ENCODE measurements at places on chromosomes 4 and X.

DNA sequence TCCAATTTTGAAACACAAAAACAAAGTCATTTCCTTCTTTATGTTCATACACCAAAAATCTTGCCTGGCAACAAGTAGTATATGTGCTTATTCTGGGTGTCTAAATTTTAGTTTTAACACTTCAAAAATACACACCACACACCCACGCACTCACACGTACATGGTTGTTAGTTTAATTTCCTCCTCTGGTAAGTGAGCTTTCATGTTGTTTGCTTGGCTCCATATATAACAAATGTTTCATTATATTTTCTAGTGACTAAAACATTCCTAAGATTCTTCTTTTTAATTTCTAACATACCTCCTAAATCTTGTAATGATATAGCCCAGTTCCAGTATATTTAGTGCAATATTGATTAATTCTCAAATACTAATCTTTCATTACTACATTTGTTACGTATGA lies 80.9 kb downstream of the PRDM5 start:
- peak; percentile 61 for DNase-seq

DNA sequence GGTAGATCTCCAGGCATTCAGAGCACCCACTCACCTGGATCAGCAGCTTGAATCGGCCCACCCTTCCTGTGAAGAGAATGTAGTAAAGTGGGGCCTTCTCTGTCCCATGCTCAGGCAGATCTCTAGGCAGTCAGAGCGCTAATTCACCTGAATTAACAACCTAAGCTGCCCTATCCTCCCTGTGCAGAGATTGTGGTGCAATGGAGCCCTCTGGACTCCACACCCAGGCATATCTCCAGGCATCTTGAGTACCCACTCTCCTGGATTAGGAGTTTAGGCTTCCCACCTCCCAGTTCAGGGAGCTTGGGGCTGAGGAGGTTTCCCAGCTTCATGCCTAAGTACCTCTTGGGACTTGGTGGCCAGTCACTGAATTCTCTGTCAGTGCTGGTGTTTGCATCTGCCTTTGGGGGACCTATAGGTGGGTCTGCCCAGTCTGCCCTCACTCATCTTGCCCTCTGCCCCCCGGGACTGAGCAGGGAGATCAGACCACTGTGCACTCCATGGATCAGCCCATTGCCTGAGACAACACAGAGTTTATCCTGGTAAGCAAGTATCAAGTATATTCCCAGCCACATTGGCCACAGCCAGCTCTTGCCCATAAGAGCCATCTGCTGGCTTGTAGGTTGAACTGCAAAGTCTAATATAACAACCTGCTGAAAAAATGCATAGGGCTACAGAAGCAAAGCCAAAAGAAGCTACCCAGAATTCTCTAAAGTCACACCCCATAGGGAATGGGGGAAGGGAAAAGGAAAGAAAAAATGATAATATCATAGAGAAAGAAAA lies 372.9 kb downstream of the KLHL13 start:
- DNase-seq = no peak

DNA sequence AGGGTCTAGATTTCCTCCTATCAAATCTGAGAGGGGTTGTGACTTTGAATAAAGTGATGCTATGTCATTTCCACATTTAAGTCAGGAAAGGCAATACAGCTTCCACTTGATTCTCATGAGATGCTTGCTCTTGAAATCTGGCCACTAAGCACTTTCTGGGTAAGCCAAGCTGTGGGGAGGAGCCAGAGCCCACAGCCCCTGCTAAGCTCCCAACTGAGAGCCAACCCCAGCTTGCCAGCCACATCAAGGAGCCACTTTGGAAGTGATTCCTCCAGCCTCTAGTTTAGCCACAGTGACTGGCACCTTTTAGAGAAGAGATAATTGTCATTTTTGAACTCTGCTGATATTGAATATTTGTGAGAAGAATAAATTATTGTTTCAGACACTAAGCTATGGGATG lies 1441.5 kb upstream of the IGFBP7 start:
- DNase-seq = no peak

DNA sequence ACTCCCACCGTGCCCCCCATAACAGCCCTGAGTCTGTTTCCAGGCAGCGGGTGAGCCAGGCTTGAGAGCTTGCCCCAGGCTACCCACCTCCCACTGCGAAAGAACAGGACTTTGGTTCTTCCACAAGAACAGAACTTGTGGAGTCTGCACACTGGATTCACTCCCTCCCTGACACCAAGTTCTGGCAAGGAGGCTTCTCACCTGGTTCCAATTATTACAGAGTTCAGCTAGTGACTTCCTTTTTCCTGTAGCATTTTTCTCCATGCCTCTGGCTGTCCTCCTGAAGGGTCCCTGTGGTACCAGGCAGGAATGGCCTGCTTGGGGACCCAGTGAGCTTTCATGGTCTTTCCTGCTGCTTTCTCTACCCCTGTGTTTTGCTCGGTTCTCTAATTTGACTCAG lies 208.6 kb upstream of the SFRP2 start:
- peak; percentile 47 for DNase-seq

DNA sequence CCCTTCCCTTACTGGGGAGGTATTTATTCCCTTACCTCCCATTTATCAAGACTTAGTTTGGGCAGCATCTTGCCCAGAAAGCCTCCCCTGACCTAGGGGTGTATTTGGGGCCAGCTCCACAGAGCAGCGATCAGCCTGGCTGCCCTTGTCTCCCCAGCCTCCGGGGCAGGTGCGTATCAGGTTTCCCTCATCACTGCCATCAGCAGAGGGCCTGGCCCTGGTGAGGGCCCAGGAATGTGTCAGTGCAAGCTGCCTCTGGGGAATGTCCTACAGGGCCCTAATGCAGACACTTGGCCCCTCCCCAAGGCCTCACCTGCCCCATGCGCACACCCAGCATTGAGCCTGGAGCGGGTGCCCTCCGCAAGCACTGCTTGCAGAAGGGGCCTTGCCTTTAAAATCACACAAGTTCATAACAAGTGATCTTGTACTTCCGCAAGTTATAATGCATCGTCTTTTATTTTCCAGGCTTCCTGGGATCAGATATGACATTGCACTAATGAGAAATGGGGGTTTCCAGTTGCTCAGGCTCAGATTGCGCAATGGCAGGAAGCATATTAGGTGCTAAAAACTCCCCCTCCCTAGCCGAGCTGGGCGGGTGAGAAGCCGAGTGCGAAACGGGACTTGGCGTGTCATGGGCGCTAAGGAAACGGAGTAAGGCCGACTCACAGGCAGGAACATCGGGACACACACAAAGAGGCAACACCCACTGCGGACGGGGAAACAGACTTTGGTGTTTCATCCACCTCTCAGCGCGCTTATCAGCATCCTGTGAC lies 25.4 kb upstream of the AFAP1 start:
- DNase-seq = peak; percentile 53

- DNase-seq = no peak
These were observed 24.0 kb downstream of the RBMX start for GRCh38 chrX:136856551-136856950.

DNA sequence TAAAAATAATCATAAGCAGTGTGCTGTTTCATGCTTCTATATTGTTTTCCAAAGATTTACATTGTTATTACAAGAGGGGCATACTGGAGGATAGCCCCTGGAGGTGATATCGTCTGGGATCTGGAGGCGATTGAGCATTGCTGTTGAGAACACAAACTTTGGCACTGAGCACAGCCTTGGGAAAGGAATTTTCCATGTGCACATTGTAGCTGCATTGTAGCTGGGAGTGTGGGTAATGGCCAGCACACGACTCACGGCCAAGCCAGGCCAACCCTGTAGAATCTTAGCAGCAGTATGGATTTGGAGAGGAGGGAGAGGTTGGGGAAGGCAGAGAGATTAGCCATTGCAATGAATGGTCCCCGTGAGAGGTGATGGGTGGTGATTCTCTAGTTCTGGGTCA lies 121.9 kb downstream of the SMIM20 start:
- no peak for DNase-seq

GRCh38 chr4:121666091-121666679 lies 30.6 kb downstream of the ANXA5 start:
- peak; percentile 69 for DNase-seq

DNA sequence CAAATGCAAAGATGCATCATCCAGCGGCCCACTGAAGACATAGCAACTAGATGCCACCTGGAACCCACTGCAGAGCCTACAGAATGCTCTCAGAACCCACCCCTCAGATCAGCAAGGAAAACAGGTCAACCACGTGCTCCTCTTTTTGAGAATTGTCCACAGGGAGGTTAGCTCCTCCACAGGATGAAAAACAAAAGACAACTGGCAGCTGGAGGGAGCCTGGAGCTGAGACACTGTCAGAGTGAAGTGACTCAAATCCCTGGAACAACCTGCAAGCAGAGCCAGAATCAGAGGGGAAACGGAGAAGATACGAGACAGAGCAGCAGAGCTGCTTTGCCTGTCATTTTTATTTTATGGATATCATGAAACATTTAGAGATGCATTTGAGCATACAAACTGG lies 277.6 kb downstream of the GASK1B start:
- DNase-seq = no peak

- peak; percentile 84 for DNase-seq
These were observed 811 bp downstream of the FLNA start for GRCh38 chrX:154373340-154374306.

DNA sequence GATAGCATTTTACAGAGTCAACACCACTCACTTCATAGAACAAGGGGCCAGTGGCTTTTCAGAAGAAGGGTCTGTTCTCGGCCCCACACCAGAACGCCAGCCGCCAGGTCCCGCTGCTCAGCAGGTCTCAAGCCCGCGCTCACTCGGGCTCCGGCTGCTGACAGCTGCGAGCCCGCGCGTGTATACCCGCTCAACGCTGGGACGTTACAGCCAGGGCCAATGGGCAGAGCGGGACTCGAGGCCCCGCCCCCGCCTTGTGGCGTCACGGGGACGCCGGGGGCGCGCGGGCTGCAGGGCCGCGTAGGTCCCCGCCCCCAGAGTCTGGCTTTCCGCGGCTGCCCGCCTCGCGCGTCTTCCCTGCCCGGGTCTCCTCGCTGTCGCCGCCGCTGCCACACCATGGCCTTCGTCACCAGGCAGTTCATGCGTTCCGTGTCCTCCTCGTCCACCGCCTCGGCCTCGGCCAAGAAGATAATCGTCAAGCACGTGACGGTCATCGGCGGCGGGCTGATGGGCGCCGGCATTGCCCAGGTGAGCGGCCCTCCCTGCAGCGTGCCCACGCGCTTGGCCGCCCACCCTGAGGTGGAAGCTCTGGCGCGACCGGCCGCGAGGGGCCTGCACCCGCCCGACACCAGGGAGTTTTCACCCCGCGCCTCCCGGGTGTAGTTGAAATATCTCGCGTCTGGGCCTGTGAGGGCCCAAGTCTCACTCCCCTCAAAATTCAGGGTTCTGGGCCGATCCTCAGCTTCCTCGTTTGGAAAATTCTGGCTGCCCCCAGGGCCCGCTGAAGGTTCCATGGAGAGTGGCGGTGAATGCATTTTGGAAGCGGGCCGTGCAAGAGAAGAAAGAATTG lies at the start of gene HADH:
Gene HADH, plus strand, starts transcription at position 353 of the 850 bp plus-strand sequence. Its CDS starts 44 bp downstream, at position 397.
- DNase-seq = peak; percentile 85

- no peak for DNase-seq
These were observed 146.2 kb downstream of the COL4A6 start for GRCh38 chrX:108292053-108292452.

- peak; percentile 11 for DNase-seq
These were observed 216.2 kb upstream of the BMP3 start for GRCh38 chr4:80814266-80814665.

DNA sequence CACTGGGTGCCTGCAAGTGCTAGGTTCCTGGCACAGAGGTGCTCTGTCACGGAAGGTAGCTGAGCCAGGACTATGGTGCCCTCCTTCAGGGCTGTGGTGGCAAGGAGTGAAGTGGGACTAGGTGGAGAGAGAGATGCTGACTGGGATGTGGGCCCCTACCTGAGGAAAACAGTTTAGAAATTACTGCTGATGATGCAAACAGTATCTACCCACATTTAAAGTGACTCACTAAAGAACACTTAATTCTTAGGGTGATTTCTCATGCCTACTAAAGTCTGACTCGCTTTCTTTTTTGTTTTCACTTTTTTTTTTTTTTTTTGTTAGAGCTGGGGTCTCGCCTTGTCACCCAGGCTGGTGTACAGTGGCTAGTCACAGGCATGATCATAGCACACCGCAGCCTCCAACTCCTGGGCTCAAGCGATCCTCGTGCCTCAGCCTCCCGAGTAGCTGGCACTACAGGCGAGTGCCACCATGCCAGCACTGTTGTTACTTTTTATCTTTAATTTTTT lies 3.1 kb downstream of the ZNF185 start:
- DNase-seq = no peak

GRCh38 chr4:57147335-57148060 lies 37.3 kb upstream of the IGFBP7 start:
- peak; percentile 76 for DNase-seq

GRCh38 chr4:158259955-158260575 lies 49.8 kb downstream of the TMEM144 start:
- peak; percentile 18 for DNase-seq

GRCh38 chrX:9062641-9063040 lies 28.7 kb upstream of the FAM9B start:
- DNase-seq = no peak

GRCh38 chr4:61924131-61924530 lies 724.0 kb downstream of the ADGRL3 start:
- DNase-seq = no peak

DNA sequence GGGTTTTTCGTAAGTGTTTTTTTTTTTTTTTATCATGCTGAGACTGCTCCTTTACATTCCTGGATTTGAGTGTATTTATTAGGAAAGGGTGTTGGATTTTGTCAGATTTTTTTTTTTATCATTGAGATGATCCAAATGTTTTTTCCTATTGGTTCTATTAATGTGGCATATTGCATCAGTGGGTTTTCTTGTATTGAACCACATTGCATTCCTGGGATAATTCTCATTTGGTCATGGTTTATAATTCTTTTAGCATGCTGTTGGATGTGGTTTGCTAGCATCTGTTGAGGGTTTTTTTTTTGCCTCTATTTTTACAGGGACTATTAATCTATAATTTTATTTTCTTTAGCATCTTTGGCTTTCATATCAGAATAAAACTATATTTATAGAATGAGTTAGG lies 28.8 kb downstream of the COL4A5 start:
- peak; percentile 50 for DNase-seq

DNA sequence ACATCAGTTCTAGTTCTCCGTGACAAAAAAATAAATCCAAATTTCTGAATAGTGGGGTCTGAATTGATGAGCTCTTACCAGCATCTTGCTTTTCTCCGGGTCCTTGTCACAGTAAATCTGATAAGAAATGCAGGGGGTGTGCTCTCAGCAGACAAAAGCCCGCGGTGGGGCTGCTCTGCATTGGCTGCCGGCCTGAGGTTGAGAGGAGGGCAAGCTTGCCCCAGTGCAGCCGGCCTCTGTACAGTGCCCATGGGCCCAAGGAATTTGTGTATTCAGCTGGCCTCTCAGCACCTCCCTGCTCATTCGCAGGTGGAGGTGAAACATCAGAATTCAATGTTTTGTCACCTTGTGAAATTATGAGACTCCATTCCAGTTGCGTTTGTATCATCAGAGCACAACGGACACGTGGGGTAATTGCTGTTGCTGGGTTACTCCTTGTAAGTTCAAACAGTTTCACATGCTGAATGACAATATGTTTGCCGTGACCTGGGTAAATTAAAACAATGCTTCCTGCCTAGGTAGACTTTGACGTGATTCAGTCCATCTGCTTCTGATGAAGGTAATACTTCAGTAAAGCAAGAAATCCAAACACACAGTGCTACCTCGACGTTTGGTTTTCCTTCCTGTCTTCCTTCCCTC lies 596.4 kb downstream of the MID1IP1 start:
- no peak for DNase-seq

- DNase-seq = no peak
These were observed 35.0 kb downstream of the RFC1 start for GRCh38 chr4:39331191-39331590.

- no peak for DNase-seq
These were observed 114.1 kb upstream of the NPY2R start for GRCh38 chr4:155094201-155094820.
